ENCODE measurements at places on chromosomes 12 and 14.

DNA sequence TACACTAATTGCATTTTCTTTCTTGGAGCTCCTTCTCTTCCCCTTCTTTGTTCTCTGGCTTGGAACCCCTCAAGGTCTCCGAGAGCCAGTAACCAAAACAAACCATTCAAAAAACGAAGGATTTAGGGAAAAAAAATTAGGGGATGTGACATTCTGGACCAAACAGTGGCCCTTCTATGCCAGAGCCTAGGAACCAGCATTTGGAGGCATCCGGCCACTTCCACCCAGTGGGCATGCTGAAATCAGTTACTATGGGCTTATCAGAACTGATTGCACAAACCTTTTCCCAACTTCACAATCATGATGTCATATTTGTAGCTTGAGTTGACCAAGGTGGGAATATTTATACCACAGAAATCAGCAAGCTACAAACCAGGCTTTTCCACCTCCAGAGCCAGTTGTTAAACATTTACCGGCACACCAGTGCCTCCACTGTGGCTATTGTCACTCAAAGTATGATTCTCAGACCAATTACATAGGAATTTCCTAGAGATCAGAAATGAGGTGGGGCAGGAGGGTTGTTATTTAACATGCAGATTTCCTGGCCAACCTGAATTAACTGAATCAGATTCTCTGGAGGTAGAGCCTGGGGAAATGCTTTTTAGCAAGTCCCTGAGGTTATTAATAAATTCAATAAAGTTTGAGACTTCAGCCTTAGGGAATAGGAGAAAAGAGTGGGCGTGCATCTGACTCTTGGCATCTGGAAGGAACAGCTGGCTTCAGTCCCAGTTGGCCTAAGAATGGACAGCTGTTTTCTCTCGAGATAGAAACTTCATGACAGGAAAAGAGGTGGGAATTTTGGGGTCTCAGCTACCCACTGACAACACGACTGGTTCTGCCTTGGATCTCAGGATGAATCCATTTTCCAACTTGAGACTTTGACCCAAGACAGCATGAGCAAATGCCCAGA is 273.9 kb downstream of the ZFP36L1 start:
- no peak for DNase-seq

DNA sequence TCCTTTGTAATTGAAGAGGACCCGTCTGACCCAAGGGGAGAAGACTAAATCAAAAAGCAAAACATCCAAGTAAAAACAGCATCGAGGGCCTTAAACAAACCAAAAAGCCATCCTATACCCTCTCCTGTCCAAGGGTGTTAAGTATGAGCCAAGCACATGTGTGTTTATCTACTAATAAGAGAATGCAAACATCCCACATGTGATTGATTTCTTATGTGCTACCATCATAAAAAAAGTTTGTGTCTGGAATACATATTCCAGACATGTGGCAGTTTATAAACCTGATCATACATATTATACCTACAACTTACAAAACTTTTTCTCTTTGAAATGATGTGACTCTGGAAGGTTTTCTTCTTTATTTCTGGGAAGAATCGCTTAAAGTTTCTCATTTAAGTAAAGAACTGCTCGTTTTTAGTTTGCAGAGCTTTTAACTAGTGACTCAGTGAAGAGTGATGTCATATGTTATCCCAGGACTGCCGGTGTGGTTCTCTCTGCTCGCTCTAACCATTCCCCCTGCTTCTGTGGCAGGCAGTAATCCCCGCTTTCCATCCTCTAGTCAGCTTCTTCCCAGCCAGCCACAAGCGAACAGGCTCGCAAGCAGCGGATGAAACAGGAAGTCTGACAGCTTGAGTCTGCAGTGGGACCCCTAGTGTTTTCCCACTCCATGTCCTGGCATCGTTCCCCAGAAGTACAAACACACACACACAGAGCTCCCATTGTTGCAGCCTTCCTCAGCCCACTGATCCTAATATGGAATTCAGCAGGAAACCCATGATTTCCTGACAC is 431 bp upstream of the RHOJ start:
- peak; percentile 88 for DNase-seq

- no peak for DNase-seq
Measured at GRCh38 chr12:67919406-67919805, 69.8 kb upstream of the IFNG-AS1 start.

DNA sequence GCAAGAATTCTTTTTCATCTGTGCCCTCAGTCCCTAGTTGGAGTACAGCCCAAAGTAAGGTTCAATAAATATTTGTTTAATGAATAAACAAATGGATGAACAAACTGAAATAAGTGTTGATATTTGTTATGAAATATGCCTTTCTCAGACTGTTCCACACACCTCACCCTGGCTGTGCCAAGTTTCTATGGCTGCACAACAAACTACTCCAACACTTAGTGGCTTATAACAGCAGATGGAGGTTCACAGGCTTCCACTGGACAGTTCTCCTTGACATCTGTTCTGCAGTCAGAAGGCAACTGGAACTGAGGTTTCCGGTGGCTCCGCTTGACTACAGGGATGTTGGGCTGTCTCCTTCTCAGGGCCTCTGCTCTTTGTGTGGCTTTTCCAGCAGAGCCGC is 197.1 kb downstream of the RGS6 start:
- no peak for DNase-seq

- no peak for DNase-seq
Measured at GRCh38 chr12:15706010-15706676, 83.0 kb downstream of the EPS8 start.

All from coronary artery (tissue), 2 donors.